Panc1 (cell line): ENCODE measurements at places on chromosomes 4 and X. TPM values are rescaled to one million over a fixed set of nuclear protein-coding genes. Genes with fewer than 3 reads are reported as not detected.

GRCh38 chr4:138677748-138678147, 337.8 kb upstream of the NOCT start:
- DNase-seq, result no peak

DNA sequence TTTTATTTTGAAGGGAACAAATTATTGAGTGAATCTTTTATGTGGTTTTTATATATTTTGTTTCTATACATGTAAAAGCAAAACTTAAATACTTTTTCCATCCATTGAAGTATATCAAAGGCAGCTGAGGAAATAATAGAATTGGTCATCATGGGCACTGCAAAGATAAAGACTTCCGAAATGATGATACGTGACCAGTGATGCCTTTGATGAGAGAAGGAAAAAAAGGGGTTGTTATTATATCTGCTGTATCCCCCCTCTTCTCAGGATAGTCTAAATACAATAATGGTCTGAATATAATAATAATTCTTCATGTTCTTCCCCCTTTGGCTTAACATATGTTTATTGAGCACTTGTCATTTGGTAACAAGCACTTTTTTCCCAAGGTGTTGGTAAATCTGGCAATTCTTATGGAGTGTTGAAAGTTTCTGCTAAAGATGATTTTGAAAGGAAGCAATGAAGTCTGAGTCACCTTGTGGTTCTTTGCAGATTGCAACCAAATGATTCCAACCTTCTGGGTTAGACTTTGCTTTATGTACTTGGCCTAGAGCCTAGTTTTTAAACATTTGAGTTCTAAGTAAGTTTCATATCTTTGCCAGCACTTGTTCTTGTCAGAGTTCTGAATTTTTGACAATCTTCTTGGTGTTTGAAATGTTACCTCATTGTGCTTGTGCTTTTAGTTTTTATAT, 60.8 kb downstream of the USP9X start:
- no peak for DNase-seq

GRCh38 chrX:107168257-107168656, 38.0 kb downstream of the NUP62CL start:
- DNase-seq, result no peak

GRCh38 chr4:27027428-27027827, 166.8 kb downstream of the STIM2 start:
- no peak for DNase-seq

- no peak for DNase-seq
These were observed 42.7 kb upstream of the IL9R start for GRCh38 chrX:155954793-155955192.

DNA sequence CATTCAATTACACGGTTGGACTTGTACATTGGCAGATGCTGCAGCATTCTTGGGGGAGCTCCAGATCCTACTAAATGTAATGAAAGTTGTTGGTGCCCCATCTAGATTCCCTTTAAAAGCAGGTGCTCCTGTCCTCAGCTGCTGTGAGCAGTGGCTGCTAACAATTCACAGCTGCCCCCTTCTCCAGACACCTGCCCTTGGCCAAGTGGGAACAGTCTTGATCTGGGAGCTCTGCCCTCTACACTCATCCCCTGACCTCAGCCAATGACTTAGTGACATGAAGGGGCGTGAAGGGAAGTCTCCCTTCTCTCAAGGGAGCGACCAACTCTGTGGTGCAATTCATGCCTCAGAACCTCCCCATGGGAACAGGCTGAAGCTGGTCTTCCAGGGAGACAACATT, 125.7 kb downstream of the EIF4E start:
- DNase-seq, result no peak

- DNase-seq, result no peak
These were observed 207.5 kb downstream of the CHRDL1 start for GRCh38 chrX:110588164-110588563.

DNA sequence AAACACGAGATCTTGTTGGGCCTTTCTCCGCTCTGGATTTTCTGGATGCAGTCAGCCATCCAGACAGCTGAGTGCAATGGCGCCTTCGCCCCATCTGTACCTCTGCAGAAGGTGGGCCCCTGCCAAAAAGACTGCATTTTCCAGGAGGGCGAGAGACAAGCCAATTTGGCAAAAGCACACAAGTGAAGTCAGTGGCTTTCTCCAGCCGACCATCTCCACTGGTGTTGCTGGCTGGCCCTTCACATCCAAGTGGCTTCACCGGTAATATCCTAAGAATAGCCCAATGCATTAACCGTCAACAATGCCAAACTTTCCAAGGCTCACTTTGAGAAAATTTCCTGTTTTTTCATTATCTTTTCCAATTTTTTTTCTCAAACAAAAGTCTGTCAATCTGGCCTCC, 96.2 kb upstream of the MXRA5 start:
- DNase-seq, result no peak

DNA sequence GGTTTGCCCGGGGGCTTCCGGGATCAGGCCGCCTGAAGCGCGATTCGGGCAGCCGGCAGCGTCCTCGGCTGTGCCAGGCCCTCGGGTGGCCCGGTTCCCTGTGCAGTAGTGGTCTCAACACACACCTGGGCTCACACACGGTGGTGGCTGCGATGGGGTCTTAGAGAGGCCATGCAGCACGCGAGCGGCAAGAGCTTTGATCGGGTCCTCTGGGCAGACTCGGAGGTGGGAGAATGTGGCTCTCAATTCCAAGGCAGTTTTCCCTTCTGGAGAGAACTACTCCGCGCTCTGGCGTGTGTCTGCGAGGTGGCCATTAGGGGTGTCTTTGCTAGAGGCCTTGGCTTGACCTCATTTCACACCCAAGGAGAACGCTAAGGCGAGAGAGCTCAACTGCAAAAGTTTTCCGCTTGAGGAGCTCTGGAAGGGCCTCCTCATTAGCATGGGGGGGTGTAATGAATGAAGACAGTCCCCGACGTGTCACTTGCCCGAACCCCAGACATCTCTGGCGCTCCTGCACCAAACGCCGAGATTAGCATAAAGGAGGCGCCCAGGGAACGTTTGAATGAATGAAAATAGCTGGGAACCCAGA, 771 bp upstream of the RBPJ start:
- DNase-seq, result no peak

GRCh38 chrX:133533249-133533648, 118.0 kb upstream of the GPC4 start:
- no peak for DNase-seq

DNA sequence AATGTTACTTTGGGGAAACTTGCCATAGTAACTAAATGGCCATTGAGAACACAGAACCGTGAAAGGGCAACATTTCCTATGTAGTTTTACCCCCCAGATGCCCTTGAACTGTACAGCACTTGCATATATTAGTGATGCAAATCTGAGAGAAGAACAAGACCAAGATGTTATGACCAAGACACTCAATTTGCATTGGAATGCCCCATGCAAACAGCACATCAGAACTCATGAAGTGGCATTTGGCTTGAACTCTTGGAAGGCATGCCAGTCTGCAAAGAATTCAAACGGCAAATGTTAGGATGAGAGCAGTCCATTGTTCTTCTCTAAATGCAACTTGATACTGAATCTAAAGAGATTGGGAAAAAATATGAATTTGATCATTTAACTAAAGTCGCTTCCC, 139.4 kb upstream of the CXorf66 start:
- no peak for DNase-seq

DNA sequence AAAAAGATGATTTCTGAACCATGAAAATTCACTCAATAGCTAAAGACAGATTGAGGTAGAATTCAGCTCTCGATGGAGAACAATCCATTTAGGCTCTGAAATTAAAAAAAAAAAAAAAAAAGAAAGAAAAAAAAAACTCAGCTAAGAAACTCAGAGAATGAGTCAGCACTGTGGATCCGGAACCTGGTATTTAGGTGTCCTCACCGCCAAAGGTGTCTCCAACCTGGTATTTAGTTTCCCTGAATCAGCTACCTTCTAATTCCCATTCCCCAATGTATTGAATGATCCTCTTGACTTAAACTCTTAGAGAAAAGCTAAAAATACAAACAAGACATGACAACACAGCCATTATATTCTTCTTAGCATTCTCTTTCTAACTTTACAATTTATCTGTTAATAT, 150.3 kb upstream of the RASGEF1B start:
- no peak for DNase-seq

REELD1 gene
- total RNA-seq, result not detected

BOD1L1 gene
- 18.1 TPM for total RNA-seq

SMAD1 gene
- 24.1 TPM for total RNA-seq

WNK3 gene
- total RNA-seq, result not detected

NAA11 gene
- total RNA-seq, result not detected

NXF2B gene
- not detected for total RNA-seq
